ENCODE measurements at places on chromosomes 3 and 15.

DNA sequence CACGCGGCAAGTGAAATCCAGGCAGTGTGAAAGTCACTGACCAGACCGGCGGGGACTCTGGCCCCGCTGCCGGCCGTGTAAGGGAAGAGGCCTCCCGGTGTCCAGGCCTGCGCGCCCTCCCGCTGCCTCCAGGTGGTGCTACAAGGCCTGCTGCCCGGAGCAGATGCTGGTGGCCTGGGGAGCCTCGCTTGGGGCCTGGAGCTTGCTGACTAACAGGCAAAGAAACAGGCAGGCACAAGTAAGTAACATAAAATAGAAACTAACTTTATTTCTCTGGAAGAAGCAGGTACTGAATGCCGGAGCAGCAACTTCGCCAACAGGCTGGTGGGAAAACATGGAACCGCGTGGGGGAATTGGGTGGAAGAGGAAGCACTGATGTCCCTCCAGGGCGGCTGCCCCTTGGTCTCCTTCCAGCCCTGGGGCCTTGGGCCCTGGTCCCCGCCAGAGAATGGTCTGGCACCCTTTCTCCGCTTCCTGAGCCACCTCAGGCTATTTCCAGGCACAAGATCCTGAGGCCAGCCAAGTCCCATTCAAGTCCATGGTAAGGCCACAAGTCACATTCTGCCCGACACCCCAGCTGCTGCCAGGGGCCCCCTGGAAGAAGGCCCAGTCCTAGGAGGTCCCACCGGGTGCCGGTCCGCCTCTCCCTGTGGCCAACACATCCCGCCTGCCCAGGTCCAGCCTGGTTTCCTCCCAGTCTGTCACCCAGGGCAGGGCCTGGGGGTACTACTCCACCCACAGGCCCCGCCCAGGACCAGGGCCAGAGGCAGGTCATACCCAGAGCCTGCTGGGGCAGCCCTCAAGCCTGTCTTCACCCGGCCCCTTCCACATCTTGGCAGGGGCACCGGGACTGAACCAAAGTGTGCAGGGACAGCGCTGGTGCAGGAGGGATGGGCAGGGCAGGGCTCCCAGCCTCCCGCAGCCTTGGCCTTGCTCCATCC lies 45.0 kb downstream of the TNK2 start:
- DNase-seq = peak; percentile 70
- no peaks in the 10 kb centered on the region for H3K27me3 ChIP-seq
- peaks cover 4% of the 10 kb centered on the region for H3K4me1 ChIP-seq
- peaks cover 15% of the 10 kb centered on the region for H3K36me3 ChIP-seq

- H3K36me3 ChIP-seq = no peaks in the 10 kb centered on the region
- DNase-seq = no peak
- no peaks in the 10 kb centered on the region for H3K27me3 ChIP-seq
- H3K4me1 ChIP-seq = no peaks in the 10 kb centered on the region
Observed at GRCh38 chr3:87126321-87126720, 100.8 kb upstream of the CHMP2B start.

GRCh38 chr15:30062881-30063280 lies 19.9 kb upstream of the GOLGA8J start:
- H3K27me3 ChIP-seq = no peaks in the 10 kb centered on the region
- no peak overlapping the region for H3K4me3 ChIP-seq
- no peak for DNase-seq
- H3K36me3 ChIP-seq = no peaks in the 10 kb centered on the region

GRCh38 chr15:48040166-48040817 lies 80.5 kb upstream of the SLC24A5 start:
- H3K4me1 ChIP-seq = no peaks in the 10 kb centered on the region
- DNase-seq = no peak
- H3K36me3 ChIP-seq = no peaks in the 10 kb centered on the region
- no peak overlapping the region for H3K4me3 ChIP-seq
- peaks cover 3% of the 10 kb centered on the region for H3K27me3 ChIP-seq

DNA sequence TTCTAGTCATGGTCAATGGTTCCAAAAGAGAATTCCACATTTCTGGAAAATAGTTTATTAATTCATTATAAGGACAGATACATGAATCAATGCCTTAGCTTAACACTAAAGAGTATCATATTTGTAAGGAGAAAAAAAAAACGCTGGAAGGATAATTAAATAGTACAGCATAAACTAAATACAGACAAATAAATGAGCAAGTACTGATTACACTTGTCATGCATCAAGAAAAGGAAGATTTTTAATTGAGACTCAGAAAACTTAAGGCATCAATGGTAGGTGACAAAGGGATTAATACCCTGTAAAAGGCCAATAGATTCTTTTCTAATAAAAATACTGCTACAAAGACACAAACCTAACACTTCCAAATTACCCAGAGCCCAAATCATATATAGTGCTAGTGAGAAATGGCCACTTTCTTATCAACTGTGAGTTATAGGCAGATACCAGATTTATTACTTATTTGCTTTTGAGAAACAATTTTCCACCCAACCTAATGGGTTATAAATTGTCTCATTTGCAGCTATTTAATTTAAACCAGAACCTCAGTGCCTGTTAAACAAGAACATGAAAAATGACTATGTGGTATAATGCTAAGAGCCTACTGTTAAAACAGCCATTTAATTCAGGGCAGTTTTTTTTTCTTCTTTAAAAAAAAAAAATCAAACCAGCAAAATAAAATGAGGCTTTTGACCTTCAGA lies 3.8 kb upstream of the IGDCC3 start:
- H3K27ac ChIP-seq = no peak overlapping the region
- H3K27me3 ChIP-seq = peaks cover 46% of the 10 kb centered on the region
- peaks cover 26% of the 10 kb centered on the region for H3K4me1 ChIP-seq
- no peaks in the 10 kb centered on the region for H3K36me3 ChIP-seq

All from activated CD8-positive, alpha-beta T cell treated with anti-CD3 and anti-CD28 coated beads, Interleukin-2, amount 10 ng/mL, durations not matched to agents 7 days and 5 days (primary cell).